Activated CD8-positive, alpha-beta memory T cell treated with anti-CD3 and anti-CD28 coated beads, Interleukin-2, amount 50 U/mL, for 4 hours (primary cell): ENCODE measurements at places on chromosomes 3 and 15.

GRCh38 chr15:64622410-64623260, 152.8 kb downstream of the RBPMS2 start:
- DNase-seq: peak; percentile 28

DNA sequence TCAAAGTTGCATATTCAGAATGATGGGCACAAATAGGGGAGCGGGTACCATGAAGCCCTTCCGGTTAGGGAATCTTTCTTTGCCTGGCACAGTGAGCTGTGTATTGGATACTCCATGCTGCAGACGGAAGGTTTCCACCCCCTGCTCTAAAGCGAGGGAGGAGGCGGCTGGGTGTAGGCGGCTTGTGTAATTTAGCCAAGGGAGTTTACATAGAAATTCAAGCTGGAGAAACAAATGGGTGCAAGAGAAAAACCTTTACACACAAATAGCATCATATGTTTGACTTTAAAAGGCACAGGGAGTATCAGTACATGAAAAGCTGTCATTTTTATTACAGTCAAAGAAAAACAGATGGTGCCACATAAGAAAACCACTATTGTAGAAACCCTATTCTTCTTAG, 59.3 kb upstream of the ADCY5 start:
- no peak for DNase-seq

DNA sequence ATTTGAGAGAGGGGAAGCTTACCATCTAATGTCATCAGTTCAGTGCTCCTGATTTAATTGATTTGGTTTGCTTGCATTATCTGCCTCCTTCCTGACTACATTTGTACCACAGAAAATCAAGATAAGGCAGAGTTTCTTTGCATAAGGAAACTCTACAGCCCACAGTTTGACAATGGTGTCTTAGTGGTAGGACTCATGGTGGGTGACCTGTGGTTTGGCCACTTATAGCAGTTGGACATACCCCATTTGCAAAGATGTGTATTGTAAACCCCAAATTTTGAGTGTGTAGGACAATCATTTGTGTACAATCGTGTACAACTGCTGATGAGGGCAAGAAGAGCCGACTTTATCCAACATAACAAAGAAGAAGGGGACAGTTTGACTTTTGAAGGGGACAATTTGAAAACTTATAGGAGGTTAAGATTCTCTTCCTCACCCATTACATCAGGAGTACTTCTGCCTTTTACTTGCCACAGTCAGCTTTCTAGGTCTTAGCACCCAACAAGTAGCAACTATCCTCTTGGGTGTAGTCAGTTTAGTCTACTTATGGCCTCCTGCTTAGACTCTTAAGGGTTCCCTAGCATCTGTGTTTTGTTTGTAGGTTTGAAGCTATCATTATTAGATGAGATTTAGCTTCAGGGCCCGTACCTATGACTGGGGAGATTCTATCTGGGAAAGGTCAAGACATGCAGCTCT, 6.2 kb downstream of the TGFBR2 start:
- no peak for DNase-seq

DNA sequence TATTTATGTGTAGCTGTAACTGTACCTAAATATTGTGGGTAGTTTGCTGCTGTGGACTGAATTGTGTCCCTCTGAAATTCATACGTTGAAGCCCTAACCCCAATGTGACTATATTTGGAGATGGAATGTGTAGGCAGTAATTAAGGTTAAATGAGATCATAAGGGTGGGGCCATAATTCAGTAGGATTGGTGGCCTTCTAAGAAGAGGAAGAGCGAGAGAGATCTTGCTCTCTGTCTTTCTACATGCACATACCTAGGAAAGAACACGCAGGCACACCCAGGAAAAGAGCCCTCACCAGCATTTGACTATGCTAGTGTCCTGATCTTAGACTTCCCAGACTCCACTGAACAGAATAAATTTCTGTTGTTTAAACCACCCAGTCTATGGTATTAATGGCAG, 67.6 kb upstream of the CFAP20DC start:
- DNase-seq: no peak

DNA sequence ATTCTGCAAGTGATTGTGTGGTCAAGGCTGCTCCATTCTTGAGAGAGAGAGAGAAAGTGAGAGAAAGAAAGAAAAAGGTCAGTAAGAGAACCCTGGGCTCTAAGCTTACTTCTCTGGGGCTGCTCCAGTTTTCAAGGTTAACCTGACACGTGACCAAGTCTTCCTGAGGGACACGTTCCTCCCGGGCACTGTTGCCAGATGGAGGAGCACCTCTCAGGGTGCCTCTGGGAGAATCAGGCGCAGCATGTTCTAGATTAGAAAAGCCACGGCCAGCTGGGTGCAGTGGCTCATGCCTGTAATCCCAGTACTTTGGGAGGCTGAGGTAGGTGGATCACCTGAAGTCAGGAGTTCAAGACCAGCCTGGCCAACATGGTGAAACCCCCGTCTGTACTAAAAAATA, 60.8 kb downstream of the ITGA11 start:
- DNase-seq: no peak

- DNase-seq: no peak
Measured at GRCh38 chr3:156304406-156304805, 184.0 kb downstream of the KCNAB1 start.

DNA sequence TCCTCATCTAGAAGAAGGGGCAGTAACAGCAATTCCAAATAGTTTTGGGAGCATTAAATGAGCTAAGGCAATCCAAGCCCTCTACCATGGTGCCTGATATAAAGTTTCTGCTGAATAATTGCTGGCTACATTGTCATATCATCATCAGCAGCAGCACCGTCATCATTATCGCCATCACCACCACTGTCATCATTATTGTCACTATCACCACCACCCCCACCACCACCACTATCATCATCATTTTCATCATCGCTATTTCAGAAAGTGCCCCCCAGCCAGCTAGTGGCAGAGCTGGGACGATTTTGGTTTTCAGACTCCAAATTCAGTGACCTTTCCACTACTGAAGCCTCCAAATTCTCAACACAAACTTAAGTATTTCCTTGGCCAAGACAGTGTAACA, 15.0 kb downstream of the XCR1 start:
- DNase-seq: no peak

- DNase-seq: no peak
Measured at GRCh38 chr3:46264002-46264401, 21.7 kb downstream of the CCR3 start.

DNA sequence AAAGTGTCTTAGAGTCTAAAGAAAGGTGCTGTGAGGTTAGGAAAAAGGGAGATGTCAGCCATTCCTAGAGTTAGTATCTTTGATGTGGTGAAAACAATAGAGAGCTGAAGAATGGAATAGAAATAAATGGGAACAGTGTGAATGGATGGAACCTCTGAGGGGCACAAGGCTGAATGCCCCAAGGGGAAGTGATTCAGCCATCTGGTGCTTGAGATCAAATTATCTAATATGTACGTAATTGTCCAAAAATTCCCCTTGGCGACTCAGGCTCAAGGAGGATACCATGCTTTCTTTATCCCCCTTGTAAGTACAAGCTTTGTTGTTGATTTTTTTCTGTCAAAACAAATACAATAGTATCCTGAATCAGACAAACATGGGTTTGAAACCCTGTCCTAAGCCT, 361.6 kb downstream of the LSAMP start:
- no peak for DNase-seq

GRCh38 chr3:169146179-169146665, 517.3 kb downstream of the MECOM start:
- no peak for DNase-seq

- peak; percentile 93 for DNase-seq
Measured at GRCh38 chr15:90838139-90838538, 30.2 kb upstream of the FURIN start.

DNA sequence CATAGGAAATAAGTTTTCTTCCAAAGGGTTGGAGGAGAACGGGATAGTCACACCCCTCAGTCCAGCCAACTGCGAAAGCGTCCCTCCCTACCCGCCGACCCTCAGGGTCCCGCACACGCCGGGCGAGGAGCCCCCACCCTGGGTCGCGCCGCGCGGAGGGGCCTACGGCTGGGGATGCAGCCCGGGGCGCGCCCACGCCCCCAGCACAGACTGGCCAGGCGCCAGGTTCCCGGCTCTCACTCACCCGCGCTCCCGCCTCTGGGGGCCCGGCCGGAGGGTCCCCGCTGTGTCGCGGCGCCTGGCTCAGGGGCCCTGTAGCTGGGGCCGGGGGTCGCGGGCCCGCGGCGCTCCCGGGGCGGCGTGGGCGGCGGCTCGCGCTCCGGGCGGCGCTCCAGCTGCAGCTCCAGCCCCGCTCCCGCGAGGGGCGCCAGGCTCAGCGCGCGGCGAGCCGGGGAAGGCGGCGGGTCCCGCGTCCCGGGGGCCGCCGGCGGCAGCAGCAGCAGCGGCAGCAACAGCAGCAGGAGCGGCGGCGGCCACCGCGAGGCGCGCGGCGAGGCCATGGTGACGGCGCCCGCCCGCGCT, 375 bp downstream of the HEG1 start:
- peak; percentile 45 for DNase-seq

GRCh38 chr3:29099296-29099695, 181.6 kb upstream of the RBMS3 start:
- DNase-seq: no peak

DNA sequence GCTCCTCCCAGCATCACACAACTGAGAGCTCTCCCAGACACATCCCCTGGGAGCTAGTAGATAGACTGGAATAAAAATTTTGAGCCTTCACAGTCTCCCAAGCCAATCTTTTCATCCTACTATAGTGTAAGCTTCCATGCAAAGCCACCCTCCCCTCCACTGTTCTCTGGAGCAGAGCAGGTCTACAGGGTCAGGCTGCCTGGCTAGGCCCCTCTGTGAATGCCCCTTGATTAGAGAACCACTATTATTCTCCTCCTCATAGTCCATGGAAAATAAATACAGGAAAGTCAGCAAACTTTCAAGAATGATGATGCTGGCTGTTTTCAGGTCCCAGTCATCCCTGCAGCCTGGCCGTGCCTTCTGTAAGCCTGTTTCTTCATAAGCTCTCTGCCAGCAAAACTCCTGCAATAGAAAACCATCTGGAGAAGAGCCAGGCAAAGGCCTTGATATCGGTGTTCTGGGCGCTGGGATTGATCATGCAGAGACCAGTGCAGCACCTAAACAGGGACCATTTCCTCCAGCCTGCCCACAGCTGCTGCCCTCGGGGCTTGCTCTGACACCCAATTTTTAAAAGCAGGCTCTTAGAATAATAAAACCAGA, 51.7 kb downstream of the CRYGS start:
- DNase-seq: no peak

DNA sequence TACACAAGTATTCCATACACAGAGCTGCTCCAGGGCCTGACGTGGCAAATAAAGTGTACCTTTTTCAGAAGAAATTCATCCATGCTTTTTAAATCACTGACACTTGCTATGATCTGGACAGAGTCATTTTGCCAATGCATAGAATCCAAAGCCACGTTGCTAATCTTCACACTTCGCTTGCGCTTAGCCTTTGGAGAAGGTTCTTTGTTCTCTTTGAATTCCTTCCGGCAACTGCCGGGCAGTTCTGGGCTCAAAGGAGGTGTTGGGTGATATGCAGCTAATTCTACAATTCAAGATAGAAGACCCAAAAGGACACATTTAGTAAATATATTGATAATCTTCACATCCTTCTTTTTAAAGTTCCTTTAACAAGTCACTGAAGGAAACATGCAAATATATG, 69.9 kb downstream of the NR2E3 start:
- no peak for DNase-seq

DNA sequence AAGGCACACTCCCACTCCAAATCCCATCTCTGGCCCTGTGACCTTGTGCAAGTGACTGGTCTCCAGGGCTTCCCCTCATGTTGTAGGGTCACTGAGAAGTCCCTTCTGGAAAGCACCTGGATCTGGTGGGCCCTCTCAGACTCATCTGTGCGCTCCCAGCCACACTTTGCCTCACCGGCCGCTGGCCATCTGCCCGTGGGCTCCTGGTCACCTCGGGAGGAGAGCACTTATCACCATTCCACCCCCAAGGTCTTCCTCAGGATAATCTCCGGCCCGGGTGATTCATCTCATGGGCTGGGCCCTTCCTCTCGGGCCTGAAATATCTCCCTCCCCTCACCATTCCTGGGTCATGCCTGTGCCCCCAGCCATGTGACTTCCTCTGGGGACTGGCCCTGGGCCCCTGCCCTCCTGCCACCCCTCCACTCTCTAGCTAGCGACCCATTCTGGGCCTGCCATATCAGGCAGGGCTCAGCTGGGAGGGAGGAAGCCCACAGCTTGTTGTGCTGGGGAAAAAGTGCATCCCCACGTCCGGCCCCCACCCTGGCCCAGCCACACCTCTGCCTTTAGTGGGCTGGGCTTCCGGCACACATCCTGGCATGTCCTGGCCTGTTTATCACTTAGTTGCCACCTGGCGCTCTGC, 10.6 kb upstream of the WNT7A start:
- DNase-seq: peak; percentile 28

DNA sequence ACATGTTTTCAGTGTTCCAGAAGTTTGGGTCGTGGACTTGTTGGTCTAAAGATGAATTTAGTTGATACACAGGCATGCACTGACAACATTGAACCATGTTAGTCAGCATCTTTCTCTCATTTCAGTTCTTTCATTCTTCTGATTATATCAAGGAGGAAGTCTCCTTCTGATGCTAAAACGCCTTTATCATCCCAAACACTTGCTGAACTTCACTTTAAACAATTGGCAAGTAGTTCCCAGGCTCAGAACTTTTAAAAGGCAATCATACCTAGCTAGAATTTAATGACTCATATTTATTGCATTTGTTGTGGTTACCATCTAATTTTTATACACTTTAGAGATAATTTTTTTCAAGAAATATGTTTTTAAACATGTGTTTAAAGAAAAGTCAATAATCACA, 15.9 kb downstream of the LMCD1 start:
- no peak for DNase-seq

- DNase-seq: no peak
Measured at GRCh38 chr3:55968331-55968730, 481.2 kb upstream of the WNT5A start.

GRCh38 chr15:87716422-87716821, 540.1 kb downstream of the NTRK3 start:
- no peak for DNase-seq

DNA sequence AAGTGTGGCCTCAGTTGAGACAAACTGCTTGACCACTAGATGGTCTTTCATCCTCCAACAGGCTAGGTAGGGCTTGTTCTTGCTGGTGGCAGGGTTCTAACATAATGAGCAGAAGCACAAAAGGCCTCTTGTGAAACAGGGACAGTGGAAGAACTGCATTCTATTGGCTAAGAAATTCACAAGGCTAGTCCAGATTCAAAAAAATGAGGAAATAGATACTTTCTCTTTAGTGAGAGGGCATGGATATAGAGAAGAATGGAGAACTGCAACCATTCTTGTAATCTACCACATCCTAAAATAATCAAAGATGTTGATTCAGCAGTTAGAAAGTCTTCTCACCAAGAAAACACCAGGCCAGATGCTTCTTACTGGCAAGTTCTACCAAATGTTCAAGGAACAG, 143.7 kb upstream of the LRIG1 start:
- DNase-seq: no peak

GRCh38 chr3:124653071-124653796, 77.0 kb upstream of the UMPS start:
- no peak for DNase-seq
